ENCODE measurements at places on chromosomes 4 and X. TPM values are rescaled to one million over a fixed set of nuclear protein-coding genes. Genes with fewer than 3 reads are reported as not detected.

MAPK10 gene
- total RNA-seq: 17.4 TPM

RHOXF2B gene
- not detected for total RNA-seq

SRPX gene
- 54.6 TPM for total RNA-seq

- no peak overlapping the region for H3K27ac ChIP-seq
- no peak for DNase-seq
- no peak overlapping the region for H3K4me3 ChIP-seq
- no peaks in the 10 kb centered on the region for H3K27me3 ChIP-seq
- no peaks in the 10 kb centered on the region for H3K4me1 ChIP-seq
Measured at GRCh38 chr4:95091272-95091671, 333.5 kb downstream of the BMPR1B start.

- no peak overlapping the region for H3K27ac ChIP-seq
- no peak overlapping the region for H3K4me3 ChIP-seq
- no peaks in the 10 kb centered on the region for H3K27me3 ChIP-seq
- DNase-seq: no peak
Measured at GRCh38 chr4:91317434-91317833, 986.3 kb upstream of the GRID2 start.

GRCh38 chr4:8731364-8731763, 138.8 kb downstream of the CPZ start:
- H3K4me3 ChIP-seq: no peak overlapping the region
- no peak overlapping the region for H3K27ac ChIP-seq
- DNase-seq: no peak
- no peaks in the 10 kb centered on the region for H3K36me3 ChIP-seq
- no peaks in the 10 kb centered on the region for H3K4me1 ChIP-seq

Measured in left lung (tissue), 14 donors.